ENCODE measurements at places on chromosomes 1 and 21.

- DNase-seq: no peak
Measured at GRCh38 chr1:156104065-156104810, 10.3 kb upstream of the LMNA start.

DNA sequence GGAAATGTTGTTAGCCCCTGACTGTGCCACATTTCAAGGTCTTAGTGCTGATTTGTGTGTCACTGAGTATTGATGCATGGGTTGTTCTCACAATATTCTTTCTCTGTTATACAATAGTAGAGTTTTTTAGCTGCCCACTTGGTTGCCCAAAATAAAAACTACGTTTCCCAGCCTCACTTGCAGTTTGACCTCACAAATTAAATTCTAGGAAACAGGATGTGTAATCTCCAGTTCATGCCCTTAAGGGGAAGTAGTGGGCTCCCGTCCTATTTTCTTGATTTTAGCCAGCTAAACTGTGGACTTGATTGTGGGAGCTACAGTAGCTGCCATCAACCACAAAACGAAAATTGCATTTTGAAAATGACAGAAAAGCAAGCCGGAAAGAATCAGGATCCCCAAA lies 27.3 kb upstream of the LAMC1 start:
- DNase-seq: no peak

GRCh38 chr1:53551428-53551995 lies 92.3 kb downstream of the DMRTB1 start:
- DNase-seq: peak; percentile 0

- DNase-seq: no peak
Measured at GRCh38 chr21:42663860-42664535, 10.6 kb downstream of the PDE9A start.

- DNase-seq: peak; percentile 61
Measured at GRCh38 chr1:36384542-36385409, 948 bp downstream of the STK40 start.

DNA sequence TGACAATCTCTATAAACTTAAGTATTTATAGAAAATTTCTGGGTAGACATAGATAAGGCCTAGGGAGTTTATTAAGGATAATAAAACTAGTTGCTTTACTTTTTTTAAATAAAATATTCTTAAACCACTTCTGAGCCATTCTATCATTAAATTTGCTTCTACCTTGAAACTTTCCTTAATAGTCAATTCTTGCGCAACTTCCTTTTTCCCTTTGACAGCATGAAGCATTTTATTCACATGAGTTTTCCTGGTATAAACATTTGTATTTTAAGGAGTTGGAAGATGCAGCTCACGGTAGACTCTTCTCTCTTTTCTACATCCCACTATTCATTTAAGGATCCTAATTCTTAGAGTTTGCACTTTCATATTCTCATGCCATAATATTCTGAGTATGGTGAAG lies 75.8 kb upstream of the DPH5 start:
- no peak for DNase-seq

DNA sequence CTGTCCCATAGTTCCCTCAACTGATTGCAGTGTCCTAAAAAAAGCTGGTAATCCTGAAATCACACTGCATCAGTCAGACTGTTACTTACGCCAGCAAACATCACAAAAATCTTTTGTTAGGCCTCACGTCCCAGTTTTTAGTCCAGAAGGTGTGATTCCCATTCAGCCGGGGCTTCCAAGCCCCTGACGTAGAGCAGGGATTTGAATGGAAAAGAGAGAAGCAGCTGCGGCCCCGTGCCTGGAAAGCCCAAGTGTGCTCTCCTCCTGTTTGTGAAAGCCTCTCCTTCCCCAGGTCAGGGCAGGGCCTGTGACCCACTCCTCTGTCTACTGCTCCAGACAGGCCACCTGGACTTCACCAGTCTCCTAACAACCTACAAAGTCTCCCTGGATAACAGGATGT lies 20.7 kb downstream of the KCNA10 start:
- DNase-seq: no peak

- peak; percentile 40 for DNase-seq
Measured at GRCh38 chr1:47590523-47591225, 152.8 kb downstream of the FOXD2 start.

GRCh38 chr1:45258059-45258650 lies 51.8 kb upstream of the ZSWIM5 start:
- DNase-seq: no peak

DNA sequence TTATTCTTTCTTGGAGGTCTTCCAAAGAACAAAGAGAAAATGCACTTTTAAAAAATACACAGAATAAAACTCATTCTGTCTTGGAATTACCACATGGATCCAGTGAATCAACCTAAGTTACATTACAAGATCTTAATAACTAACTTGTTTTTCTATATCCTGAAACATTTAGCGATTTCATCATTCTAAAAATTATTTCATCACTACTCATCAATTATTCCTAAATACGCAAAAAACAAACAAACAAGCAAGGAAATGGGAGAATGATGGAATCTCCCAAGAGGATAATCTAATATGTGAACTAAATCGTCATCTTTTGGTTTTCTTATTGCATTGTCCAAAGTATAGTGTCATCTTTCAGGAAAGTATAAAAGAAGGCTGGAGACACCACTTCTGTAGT lies 38.5 kb upstream of the GNG4 start:
- no peak for DNase-seq

GRCh38 chr1:234756066-234756774 lies 146.2 kb upstream of the IRF2BP2 start:
- no peak for DNase-seq

All from nephron progenitor cell (in vitro differentiated cells).